Activated CD4-positive, CD25-positive, alpha-beta regulatory T cell treated with anti-CD3 and anti-CD28 coated beads, Interleukin-2, amount 50 U/mL, for 16 hours (primary cell): ENCODE measurements at places on chromosomes 12 and 14.

- DNase-seq, result no peak
These were observed 25.8 kb downstream of the SLC39A9 start for GRCh38 chr14:69424149-69424923.

GRCh38 chr12:125406131-125406530 is 340.9 kb downstream of the AACS start:
- no peak for DNase-seq

DNA sequence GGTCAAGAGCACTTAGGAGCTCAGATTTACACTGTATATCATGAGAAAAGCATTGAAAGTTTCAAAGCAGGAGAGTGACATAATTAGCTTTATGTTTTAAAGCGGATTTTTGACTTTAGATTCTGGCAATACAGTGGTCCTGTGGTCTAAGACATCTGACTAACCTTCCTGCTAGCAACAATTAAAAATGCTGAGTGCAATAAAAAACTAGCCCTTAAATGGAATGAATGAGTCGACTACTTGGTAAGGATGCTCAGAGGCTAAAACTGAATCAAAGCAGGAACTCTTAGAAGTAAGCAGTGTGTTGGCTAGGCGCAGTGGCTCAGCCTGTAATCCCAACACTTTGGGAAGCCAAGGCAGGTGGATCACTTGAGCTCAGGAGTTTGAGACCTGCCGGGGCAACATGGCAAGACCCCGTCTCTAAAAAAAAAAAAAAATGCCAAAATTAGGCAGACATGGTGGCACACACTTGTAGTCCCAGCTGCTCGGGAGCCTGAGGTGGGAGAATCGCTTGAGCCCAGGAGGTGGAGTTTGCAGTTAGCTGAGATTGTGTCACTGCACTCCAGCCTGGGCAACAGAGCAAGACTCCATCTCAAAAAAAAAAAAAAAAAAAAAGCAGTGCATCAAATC is 18.9 kb downstream of the BICD1 start:
- DNase-seq, result no peak

DNA sequence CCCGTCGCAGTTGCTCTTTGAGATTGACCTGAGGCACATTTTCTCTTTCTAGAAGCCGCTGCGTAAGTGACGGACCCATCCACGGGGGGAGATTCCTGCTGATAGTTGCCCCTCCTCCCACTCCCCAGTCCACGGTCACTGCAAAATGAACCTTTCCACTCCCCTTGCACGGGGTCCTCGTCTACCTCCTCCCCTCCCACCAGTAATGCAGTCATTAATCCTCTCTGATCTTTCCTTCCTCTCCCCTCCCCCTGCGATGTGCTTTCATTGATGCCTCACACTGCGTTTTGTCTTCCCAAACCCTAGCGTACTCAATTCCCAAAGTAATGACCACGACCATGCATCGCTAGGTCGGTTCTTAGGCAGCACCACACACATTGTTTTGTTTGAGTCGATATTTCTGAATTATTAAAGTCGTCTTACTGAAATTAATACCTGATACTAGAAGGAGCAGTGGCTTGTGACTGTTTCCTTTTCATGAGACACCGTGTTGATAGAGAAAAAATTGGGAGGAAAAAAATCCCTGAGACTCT is 857 bp downstream of the ETNK1 start:
- peak; percentile 0 for DNase-seq

DNA sequence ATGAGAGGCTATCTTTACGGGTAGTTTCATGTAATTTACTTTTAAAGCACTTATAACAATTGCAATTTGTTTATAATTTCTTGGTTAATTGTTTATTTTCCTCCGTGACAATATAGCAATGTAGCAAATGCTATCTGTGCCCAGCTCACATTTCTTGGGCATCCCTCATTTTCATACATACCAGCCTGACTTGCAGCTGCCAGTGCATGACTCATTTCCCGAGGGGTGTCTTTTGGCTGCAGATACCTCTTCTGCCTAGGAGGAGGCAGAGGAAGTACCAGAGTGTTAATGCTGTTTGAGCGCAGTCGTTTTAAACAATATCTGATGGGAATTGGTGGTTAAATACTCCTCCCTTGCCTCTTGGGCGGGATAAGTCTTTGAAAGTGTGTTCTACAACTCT is 104.2 kb upstream of the ABCD2 start:
- no peak for DNase-seq

DNA sequence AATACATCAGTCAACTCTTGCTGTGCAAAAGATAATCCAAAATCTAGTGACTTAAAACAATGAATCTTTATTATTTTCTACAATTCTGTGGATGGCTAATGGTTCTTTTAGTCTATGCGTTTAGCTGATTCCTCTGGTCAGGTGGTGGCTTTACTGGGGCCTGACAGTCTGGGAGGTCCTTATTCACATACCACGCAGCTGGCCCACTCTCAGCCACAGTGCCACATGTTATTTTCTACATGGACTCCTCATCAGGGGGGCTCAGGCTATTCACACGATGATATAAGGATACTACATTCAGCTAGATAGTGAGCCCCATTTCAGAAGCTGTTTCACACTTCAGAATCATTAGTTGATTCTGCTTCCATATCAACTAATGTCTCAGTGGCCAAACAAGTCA is 287.5 kb upstream of the MGAT4C start:
- DNase-seq, result no peak

DNA sequence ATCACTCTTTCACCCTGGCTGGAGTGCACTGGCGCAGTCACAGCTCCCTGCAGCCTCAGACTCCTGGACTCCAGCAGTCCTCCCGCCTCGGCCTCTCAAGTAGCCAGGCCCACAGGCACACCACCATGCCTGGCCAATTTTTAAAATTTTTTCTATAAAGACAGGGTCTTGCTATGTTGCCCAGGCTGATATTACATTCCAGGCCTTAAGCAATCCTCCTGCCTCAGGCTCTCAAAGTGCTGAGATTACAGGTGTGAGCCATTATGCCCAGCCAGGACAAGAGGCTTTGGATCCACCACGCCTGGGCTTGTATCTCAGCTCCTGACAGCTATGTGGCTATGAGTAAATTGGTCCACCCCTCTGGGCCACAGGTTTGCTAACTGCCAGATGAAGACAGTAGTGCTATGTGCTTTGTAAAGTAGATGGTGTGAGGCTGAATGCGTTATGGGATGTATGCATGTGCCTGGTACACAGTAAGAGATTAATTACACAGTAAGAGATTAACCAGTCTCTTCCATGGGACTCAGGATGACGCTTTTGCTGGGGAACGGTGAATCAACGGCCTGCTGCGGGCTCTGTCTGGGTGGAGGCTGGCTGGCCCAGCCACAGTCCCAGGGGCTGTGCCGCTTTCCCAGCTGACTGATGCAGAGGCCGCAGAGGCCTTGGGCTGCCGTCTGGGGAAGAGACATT is 53.3 kb upstream of the NCOR2 start:
- no peak for DNase-seq

- DNase-seq, result no peak
These were observed 514.0 kb upstream of the TMPO start for GRCh38 chr12:98001430-98001829.

- no peak for DNase-seq
These were observed 30.4 kb upstream of the CHGA start for GRCh38 chr14:92892589-92892988.

DNA sequence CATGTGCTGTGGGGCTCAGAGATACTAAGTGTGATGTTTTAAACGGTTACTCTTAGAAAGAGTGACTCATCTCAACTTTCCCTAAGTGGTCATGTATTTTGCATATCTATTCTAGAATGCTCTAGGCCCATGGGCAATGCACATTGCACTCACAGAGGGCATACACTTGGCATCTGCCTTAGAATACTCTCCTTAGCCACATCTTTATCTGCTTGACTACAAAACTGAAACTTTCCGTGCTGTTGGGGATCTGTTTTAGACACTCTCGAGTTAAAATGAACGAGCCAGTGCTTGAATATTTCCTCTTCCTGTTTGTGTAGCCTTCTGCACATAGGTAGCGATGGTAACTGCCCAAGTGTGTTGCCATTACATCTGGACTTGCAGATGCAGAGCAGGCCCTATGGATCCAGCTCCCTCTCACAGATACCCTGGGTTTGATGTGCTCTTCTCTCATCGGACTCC is 180.5 kb downstream of the CAND1 start:
- no peak for DNase-seq

GRCh38 chr12:42291680-42292079 is 34.2 kb downstream of the ZCRB1 start:
- no peak for DNase-seq

DNA sequence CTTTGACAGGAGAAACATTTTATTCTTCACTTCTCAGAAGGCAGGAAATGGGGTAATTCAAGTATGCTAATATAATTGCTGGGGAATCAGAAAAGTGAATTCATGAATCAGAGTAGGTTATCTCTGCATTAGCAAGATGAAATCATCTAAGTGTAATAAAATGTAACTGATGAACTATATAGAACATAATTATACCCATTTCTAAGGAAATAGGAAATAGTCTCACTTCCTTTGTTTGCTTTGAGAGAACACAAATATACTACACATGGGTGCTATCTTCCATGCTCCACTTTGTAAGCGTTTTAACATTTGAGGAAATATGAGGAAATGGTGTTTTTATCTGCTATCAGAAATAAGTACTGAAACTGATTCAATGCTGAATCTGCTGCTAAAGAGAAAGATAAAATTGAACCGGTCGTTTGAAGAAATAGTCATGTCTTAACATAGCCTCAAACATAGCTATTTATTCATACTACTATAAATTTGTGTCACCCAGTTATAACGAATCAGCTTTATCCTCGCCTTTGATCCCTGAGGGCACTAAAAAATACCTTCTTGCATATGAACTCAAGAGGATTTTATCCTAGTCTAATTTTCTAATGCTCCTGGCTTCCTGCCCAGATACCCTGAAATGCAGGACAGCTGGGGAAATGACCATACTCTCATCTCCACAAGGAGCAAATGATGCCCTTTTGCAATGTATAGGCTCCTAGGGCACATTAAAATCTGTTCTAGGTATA is 696.0 kb downstream of the C12orf50 start:
- DNase-seq, result no peak

DNA sequence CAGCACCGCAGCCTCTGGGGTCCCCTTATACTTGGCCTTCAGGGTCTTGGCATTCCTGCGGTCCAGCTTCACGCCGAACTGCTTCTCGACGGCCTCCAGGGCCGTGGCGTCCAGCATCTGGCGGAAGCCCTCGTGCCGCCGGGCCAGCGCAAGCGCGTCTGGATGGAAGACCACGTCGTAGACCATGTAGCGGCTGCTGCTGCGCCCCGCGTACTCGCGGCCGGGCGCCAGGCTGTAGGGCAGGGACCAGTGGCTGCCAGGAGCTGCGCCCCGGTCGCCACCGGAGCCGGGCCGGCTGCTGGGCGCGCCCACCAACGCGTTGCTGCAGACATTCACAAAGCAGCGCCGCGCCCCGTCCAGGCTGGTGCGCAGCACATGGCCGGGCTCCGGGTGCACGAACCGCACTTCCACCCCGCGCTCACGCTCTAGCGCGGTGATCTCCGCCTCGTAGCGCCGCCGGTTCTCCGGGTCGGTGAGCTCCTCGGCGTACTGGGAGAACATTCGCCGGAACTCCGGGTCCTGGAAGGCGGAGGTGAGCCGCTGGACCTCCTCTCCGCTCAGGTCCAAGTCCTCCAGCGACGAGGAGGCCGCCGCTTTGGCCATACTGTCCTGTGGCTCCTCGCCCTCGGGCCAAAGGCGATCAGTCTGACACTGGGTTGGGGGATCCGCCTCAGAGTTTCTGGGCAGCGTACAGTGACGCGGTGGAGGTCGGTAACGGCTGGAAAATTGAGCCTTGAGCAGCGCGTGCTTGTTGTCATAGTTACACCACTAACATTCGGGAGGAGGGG is at the start of gene DNAAF2:
Gene DNAAF2, minus strand, starts transcription at position 698 of the 788 bp plus-strand sequence. Its CDS starts 95 bp downstream, at position 603.
- DNase-seq, result peak; percentile 37

DNA sequence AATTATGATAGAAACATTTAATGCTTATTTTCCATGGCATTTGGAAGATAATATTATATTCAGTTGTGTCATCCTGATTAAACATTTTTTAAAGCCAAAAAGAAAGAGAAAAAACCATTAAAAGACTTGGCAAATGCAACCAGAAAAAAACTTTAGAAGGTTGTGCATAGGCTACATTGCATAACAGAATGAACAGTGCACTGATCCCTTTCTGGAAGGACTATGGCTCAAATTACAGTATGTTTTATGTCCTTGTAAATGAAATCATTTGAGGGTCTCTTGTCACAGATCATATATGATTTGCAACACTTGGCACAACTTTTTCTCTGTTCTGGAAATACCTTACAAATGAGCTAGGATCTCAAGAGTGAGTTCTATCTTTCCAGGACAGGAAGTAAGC is 275.2 kb upstream of the FLRT2 start:
- DNase-seq, result no peak

- DNase-seq, result no peak
These were observed 14.7 kb upstream of the TBX3 start for GRCh38 chr12:114698566-114699163.

DNA sequence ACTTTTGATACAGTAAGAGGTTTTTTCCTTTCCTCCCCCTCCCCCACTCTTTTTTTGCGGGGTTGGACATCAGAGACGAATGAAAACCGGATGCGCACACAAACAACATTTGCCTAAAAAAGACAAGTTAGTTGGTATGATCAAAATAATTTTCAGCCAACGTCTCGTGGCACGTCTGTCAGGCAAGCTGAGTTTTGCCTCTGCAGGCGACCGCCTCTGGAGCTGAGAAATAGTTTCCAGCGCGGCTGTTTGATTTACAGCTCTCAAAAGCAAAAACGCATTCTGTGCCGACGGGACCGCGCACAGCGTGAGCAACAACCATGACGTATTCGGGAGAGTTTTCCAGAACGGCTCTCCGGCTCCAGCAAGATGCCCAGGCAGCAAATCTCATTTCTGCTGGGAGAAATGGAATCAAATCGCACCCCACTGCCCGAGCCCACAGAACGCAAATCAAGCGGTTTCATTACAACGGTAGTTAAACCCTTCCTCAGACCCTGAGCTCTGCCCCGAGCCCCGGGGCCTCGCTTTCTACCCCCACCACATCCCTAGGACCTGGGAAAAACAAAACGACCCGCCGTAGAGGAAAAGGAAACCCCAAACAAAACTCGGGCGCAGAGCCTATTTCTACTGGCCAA is 14.2 kb upstream of the CALM1 start:
- peak; percentile 46 for DNase-seq

DNA sequence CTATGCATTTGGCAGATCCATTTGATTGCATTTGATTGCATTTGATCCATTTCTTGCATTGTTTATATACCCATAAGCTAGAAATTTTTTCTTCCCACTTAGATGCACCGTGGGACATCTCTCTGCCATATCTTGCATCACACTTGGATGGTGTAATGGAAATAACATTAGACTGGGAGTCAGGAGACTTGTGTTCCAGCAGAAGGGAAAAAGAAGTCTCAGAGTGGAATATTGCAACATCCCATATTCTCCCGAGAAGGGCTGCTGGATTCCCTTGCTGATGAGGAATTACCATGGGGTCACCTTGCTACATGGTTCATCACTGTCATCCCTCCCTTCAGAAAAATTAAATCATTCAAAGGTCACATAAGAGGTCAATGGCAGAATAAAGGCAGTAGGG is 78.1 kb downstream of the KSR2 start:
- DNase-seq, result no peak

DNA sequence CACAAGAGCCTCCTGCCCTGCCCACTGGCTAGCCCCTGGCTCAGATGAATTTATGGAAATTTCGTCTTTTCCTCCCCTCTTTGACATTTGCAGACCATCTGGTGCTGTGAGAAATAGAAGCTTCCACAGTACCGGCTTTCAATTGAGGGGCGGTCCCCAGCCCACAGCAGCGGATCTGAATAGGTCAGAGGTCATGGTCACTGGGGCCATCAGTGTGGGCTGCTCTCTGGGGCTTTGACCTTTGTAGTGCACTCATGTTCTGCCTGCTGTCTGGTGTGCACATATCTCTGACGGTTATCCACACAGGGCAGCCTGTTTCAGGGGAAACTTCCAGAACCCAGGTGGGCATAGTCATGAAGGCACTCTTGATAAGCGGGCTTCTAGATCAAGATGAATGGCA is 2.5 kb upstream of the RFLNA start:
- no peak for DNase-seq
